ENCODE measurements at places on chromosomes 4 and X.

DNA sequence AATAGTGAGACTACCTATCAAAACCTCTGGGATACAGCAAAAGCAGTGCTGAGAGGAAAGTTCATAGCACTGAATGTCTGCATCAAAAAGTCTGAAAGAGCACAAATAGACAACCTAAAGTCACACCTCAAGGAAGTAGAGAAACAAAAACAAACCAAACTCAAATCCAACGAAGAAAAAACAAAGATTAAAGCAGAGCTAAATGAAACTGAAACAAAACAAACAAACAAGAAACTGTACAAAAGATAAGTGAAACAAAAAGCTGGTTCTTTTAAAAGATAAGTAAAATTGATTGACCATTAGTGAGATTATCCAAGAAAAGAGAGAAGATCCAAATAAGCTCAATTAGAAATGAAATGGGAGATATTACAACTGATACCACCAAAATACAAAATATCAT, 378.3 kb upstream of the NDST4 start:
- DNase-seq = no peak

DNA sequence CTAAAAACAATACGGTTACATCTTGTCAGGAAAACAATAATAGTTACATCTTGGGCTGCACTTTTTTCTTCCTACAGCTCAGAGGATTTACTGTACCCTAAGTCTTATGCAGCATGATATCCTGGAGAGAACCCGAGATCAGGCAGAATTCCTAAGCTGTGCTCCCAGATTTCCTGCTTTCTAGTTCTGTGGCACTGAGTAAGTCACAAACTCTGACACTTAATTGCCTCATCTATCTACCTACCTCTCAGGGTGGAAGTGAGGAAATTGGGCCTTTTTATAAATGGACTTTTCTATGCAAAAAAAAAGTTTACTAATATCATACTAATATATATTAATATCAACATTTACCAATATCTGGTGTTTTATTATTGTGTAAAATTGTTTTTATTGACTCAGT, 438.5 kb downstream of the INPP4B start:
- no peak for DNase-seq

GRCh38 chrX:41720125-41720779, 3.7 kb upstream of the GPR82 start:
- no peak for DNase-seq

- no peak for DNase-seq
These were observed 9.2 kb upstream of the FHDC1 start for GRCh38 chr4:152926959-152927358.

DNA sequence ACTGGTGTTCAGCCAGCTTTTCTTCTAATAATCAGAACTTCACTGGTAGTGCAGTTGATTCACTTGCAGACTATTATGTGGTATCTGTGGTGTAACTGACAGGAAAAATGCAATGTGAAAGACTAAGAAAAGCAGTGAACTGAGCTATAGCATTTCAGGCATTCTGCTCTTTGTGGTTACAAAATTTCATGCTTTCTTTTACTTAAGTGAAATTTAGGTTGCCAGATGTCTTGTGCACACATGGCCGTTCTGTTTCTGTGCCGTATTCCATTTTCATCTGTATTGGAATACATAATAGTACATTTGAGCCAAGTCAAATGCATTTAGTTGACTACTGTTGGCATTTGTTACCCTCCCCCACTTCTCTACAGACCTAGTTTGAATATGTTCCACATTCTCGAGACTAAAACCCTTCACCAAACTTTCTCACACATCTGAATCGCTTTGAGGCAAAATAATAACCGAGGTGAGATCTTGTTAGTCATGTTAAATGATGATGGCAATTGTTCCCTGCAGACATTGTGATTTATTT, 8.2 kb downstream of the RTL3 start:
- no peak for DNase-seq

GRCh38 chr4:127896069-127896468, 15.4 kb downstream of the PLK4 start:
- no peak for DNase-seq

GRCh38 chrX:47186096-47186740, 7.4 kb upstream of the UBA1 start:
- no peak for DNase-seq

DNA sequence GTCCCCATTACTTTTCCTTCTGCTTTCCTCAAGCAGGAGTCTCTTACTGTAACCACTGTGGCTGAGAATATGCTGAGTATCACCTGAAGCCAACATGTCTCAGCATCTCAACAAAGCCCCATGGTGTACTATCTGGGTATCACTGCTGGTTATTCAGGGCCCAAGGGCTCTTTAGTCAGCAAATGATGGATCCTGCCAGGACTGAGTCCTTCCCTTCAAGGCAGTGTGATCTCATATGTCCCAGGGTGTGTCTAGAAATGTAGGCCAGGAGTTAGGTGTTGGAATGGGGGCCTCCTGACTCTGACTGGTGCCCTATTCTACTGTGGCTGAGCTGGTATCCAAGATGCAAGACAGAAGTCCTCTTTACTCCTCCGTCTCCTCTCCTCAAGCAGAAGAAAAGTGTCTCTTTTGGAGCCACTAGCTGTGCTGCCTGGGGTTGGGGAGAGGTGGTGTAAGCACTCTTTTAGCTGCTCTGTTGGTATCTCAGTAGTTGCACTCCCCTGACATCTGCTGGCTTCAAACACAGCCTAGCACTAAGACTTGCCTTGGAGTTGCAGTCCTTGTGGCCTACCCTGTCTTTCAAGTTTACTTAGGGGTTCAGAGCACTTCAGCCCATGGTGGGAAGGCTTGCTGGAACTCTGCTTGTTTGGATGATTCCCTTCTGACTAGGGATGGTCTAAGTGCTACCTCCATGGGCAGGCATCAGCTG, 28.6 kb downstream of the OCIAD2 start:
- no peak for DNase-seq

DNA sequence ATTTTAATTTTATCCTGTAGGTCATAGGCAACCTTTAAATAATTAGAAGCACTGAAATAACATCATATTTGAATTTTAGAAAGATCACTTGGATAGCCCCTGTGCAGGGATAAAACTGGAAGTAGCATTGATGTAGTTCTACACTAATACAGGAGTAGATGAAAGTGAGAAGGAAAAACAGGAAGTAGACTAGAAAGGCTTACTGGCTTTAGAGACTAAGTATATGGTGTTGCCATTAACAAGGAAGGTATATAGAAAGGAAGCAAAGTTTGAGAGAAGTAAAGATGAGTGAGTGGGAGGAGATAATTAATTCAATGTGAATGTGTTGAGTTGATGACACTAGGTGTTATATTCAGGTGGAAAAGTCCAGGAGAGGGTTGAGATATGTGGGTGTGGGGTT, 73.1 kb upstream of the EPGN start:
- no peak for DNase-seq

GRCh38 chr4:124437853-124438495, 274.6 kb downstream of the ANKRD50 start:
- no peak for DNase-seq

DNA sequence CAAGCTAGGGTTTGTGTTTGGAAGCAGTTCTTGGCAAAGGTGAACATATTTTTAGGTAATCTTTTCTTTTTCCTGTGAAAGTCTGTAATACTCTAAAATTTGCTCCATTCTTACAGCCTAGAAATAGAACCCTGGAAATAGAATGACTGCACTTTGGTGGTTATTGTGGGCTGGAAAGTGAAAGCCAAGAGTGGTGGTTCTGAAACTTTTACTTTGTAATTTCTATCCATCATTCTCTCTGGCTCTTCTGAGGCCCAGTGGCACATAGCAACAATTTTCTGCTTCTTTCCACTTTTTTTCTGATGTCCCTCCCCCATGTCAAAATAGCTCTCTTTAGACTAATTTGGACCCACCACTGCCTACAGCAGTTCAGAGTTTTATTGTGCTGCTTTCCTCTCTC, 300.4 kb upstream of the RPS6KA3 start:
- DNase-seq = no peak

DNA sequence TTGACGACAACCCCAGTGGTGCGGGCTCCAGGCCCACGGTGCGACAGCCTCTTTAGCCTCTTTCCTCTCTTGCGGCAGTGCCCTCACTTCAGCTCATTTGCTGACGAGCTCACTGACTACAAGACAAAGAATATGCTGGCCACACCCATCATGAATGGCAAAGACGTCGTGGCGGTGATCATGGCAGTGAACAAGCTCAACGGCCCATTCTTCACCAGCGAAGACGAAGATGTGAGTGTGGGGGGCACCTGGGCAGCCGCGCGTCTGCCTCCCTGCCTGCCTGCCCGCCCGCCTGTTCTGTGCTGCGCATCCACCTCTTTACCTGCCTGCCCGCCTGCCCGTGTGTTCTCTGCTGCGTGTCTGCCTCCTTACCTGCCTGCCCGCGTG, 9.2 kb downstream of the PDE6B start:
- no peak for DNase-seq

DNA sequence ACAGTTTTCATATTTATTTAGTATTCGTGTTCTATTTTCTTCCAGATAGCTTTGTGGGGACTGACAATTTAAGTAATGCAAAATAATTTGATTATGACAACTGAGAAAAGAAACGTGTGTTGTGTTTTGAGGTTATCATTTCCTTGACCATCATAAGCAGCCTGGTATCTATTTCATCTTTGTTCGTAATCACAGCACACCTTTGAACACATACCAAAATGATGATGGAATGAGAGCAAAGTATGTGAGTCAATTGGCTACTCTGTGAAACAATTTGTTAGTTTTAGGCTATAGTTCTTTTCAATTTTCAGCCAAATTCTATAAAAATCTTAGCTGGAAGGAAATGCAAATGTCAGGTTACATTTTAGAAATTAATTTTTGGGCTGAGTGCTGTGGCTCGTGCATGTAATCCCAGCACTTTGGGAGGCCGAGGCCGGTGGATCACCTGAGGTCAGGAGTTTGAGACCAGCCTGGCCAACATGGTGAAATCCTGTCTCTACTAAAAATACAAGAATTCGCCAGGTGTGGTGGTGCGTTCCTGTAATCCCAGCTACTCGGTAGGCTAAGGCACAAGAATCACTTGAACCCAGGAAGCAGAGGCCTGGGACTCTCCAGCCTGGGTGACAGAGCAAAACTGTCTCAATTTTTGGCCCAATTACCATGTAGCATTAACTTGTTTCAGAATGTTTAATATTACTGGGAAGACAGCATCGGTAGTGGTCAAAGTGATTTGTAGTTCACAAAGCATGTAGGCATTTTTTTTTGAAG, 1.1 kb upstream of the DUSP21 start:
- DNase-seq = no peak

- DNase-seq = no peak
These were observed 114.7 kb upstream of the ARMCX2 start for GRCh38 chrX:101774340-101774739.

GRCh38 chr4:2141022-2141761, 82.1 kb downstream of the NAT8L start:
- DNase-seq = no peak

DNA sequence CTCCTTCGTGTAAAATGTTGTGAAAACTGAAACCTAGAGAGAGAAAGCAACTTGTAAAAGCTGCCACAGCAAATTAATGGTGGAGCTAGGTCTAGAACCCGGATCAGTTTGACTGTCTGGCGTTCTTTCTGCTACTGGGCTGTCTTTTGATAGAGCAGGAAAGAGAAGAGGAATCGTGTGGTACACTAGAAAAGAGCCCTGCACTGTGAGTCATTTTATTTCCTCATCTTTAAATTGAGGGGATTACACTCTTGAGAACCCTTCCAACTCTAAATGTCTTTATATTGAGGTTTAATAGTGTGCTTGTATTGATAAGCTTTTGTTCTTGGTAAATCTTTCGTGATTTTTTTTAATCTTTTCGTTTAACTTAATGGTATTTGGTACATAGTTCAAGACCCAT, 4.3 kb downstream of the WDR44 start:
- no peak for DNase-seq

DNA sequence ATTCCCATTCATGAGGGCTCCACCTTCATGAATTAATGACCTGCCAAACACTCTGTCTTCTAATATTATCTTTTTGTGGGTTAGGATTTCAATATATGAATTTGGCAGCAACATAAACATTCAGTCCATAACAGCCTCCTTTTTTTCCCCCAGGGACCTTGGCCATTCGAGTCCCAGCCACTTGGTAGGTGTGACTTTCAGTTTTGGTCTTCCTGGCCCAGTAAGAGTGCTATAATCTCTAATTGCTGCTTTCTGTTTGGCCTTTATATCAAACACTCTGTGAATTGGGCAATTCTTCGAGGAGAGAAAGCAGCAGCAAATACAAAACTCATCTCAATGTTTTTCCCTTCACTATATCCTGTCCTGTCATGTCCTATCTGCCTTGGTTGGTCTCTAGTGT, 12.4 kb upstream of the RADX start:
- no peak for DNase-seq

- DNase-seq = no peak
These were observed 20.2 kb downstream of the GPAT3 start for GRCh38 chr4:83556006-83556707.

- DNase-seq = no peak
These were observed 7.6 kb downstream of the PDE6B start for GRCh38 chr4:632926-633325.

- DNase-seq = no peak
These were observed 76.2 kb downstream of the UNC5C start for GRCh38 chr4:95472534-95472933.

- no peak for DNase-seq
These were observed 68.6 kb upstream of the MXRA5 start for GRCh38 chrX:3415011-3415410.

- no peak for DNase-seq
These were observed 136.5 kb downstream of the CEP135 start for GRCh38 chr4:56085275-56085674.

DNA sequence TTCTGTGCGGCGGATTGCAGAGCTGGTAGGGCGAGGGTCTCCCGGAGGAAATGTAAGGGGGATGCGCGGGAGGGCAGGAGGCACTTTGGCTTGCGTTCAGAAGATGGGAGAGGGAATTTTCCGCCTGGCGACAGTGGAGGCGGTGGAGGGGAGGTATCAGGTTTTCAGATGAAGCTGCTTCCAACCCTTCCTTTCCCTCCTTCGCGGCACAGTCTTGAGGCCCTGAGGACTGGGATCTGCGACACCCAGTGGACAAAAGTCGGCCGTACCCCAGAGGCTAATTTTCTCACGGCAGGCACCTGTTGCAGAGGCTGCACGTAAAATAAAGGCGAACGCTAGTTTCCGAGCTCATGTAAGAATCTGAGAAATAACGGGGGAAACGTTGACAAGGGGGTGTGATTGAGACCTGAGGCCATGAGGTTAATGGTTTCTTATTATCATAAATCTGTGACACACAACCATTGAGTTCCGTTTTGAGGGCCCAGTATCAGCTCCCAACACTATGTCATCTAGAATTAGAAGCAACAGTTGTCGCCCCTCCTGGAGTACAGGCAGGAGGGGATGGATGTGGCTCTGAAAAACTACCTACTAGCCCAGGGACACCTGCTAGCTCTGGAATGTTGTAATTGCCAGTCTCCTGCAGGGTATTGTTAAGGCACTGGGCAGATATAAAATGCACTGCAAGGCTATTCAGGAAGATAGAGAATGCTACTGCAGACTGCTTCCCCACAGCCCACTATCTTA, 1.1 kb downstream of the ZCCHC18 start:
- DNase-seq = peak; percentile 63

DNA sequence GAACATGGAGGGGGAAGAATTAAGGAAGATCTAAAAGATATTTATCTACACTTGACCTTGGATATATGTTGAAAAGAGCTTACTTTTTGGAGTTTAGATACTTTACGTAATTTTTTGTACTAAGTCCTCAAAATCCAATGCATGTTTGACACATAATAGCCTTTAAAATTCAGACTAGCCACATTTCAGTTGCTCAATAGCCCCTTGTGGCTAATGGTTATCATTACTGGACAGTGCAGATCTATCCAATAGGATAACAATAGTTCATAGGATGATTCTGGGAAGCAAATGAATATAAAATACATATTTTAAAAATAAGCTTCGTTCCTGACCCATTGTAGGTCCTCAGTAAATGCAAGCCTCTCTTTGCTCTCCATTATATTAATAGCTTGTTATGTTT, 13.8 kb downstream of the AP1AR start:
- no peak for DNase-seq

- DNase-seq = no peak
These were observed 108.4 kb downstream of the AFF1 start for GRCh38 chr4:87042986-87043820.

Data from glutamatergic neuron (in vitro differentiated cells).